ENCODE measurements at places on chromosomes 1 and 21. TPM values are rescaled to one million over a fixed set of nuclear protein-coding genes. Genes with fewer than 3 reads are reported as not detected.

DNA sequence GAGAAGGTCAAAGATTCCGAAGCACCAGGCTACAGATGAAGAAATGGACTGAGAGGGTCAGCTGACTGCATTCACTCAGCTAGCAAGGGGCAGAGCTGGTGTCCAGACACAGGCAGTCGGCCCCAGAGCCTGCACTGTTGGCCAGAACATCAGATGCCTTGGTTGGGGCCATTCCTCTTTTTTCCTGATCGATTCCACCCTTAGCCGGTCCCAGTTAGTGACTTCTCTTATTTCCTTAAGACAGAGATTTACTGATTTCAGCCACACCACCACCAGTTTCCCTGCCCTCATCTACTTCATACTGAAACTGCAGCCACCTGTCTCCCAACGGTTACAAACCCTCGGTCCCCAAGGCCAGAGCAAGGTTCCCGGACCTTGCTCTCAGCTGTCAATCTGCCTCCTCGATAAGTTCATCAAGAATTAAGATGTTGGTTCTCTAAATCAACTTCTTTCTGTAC, 11.5 kb downstream of the CD58 start:
- peak; percentile 5 for DNase-seq

DNA sequence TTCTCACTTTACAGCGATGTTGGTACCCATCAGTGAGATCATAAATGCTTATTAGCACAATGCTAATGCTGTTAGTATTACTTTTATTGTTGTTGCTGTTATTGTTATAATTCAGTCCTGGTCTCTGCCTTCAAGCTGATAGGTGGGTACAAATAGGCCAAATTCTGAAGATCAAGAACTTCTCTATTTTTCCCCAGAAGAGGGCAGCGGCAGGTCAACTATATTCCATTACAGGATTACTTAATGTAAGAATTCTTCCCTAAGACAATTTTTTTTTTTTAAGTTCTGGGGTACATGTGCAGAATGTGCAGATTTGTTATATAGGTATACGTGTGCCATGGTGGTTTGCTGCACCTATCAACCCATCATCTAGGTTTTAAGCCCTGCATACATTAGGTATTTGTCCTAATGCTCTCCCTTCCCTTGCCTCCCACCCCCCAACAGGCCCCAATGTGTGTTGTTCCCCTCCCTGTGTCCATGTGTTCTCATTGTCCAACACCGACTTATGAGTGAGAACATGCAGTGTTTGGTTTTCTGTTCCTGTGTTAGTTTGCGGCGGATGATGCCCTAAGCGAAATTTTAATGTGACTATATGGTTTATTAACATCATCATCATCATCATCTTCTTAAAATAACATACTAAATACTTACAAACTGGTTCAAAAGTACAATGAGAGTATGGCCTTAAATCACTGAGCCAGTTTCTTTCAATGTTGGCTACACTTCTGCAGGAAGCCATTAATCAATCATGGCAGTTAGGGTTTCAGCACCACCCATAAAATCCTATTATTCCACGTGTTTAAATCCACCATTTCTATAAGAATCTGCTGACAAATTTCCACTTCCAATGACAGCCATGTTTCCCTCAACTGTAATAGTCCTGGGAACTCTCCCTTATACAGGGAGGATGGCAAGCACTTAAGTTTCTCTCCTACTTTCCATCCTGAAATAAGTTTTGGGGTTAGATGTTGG, 19.2 kb downstream of the SLC19A2 start:
- peak; percentile 36 for DNase-seq

Gene CNTN2
- total RNA-seq: not detected

Gene PCBP3
- 2.2 TPM for total RNA-seq
